Activated CD8-positive, alpha-beta T cell treated with anti-CD3 and anti-CD28 coated beads for 36 hours (primary cell): ENCODE measurements at places on chromosomes 11 and 22. TPM values are rescaled to one million over a fixed set of nuclear protein-coding genes. Genes with fewer than 3 reads are reported as not detected.

DNA sequence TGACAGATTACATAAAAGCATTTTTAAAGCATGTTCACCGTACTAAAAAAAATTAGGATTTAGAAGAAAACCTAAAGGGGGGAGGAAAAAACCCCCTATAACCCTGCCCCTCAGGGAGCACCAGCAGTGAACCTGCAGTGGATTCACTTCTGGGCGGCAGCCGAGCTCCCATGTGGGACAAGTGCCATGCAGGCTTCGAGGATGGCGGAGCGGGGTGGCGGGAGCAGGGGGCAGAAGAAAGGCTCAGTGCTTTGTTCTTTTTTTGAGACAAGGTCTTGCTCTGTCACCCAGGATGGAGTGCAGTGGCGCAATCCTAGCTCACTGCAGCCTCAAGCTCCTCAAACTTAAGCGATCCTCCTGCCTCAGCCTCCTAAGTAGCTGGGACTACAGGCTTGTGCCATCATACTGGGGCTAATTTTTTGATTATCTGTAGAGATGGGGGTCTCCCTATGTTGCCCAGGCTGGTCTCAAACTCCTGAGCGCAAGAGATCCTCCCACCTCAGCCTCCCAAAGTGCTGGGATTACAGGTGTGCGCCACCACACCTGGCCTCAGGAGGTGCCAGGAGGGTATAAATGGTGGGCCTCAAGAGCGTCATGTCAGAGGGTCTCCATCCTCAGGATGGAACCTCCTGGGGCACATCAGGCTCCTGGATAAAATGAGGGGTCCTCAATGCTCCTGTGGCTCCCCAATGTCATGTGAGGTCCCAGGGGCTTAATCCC, 34.0 kb downstream of the PPM1F start:
- no peak for DNase-seq

DNA sequence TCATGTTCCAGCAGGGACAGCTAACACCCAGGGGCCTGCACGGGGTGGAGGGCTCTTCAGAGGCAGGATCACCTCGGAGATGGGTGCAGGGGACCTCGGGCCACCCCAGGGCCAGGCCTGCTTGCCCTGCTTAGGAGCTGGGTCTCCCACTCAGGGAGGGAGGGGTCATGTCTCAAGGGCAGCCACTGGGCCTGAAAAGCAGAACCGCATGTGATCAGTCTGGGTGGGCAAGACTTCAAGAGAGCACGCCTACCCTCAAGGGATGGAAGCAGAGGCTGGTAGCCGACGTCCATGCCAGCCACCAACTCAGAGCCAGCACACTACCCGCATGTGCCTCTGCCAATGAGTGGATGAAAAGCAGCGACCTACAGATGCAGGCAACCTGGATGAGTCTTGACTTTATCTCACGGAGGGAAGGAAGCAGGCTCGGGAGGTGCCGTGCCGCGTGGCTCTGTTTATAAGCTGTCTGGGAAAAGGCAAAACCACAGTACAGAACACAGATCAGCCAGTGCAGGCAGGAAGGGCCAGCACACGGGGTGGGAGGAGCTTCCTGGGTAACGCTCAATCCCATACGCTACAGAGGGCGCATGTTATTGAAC, 16.0 kb downstream of the TBX1 start:
- no peak for DNase-seq

GRCh38 chr11:31387379-31387778, 17.7 kb downstream of the DNAJC24 start:
- no peak for DNase-seq

DNA sequence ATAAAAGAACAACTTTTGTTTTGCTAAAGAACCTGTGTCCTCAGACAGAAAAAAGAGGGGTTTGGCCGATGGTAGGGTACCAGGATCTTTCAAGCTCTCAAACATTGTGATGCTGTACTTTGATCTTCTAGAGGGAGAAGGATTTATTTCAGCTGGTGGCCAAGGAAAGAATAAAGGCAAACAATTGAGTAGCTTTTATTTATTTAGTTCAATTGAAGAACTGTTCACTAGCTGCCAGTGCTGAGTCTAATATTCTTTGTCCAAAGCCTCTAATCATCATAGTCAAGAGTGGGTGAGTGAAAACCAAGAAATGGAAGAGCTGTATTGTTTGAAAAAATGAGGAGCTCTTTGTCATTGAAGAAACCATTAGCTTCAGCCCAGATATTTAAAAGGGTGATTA, 138.4 kb downstream of the FAT3 start:
- no peak for DNase-seq

The KRTAP5-10 gene
- total RNA-seq, result not detected
